ENCODE measurements at places on chromosomes 12 and 14. TPM values are rescaled to one million over a fixed set of nuclear protein-coding genes. Genes with fewer than 3 reads are reported as not detected.
A peak's percentile ranks its signal among the peaks of the same experiment; 100 is the strongest.

Gene DDX24
- 84.1 TPM for polyA plus RNA-seq

DNA sequence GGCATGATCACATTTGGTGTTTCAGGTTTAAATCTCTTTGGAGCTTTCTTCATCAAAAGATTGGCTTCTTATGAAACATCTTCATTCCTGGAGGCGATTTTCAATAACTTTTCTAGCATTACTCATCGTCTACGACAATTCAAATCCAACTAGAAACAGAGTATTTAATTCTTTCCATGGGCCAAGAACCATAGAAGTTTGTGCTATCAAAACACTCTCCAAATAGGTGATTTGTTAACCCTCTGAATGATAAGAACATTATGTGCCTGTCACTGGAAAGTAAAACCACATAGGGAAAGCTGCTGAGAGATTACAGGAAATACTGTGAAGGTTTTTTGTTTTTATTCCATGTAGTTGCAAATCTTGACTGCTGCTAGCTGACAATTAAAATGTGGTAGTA, 6.9 kb upstream of the DCN start:
- no peak for DNase-seq

- DNase-seq = no peak
These were observed 12.7 kb downstream of the CCDC197 start for GRCh38 chr14:94009767-94010166.

Gene KRT82
- polyA plus RNA-seq = not detected

Gene RBM25
- polyA plus RNA-seq = 80.1 TPM

DNA sequence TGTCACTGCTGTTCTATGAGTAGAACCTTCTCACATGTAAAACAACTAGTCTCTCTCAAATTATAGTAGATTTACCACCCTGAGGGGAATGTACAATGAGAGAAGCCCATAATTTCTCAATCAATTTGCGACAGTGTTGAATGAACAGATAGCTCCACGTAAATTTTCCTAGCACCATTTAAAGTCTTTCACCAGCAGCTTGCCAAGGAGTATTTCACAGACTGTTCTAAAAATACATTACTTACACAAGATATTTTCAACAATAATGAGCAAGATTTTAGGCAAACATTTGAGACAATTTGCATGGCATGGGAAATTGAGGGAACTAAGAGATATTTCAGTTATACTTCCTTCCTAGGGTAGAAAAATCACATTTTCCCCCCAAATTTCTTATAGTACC, 151.6 kb downstream of the KICS2 start:
- DNase-seq = no peak

GRCh38 chr12:65446901-65447300, 168.4 kb downstream of the MSRB3 start:
- DNase-seq = no peak

Gene SLC8A3
- 8.5 TPM for polyA plus RNA-seq

Gene ITGB7
- 1.2 TPM for polyA plus RNA-seq

- no peak for DNase-seq
These were observed 644 bp downstream of the NAB2 start for GRCh38 chr12:57089271-57090245.

Gene TMEM229B
- polyA plus RNA-seq = 0.39 TPM

DNA sequence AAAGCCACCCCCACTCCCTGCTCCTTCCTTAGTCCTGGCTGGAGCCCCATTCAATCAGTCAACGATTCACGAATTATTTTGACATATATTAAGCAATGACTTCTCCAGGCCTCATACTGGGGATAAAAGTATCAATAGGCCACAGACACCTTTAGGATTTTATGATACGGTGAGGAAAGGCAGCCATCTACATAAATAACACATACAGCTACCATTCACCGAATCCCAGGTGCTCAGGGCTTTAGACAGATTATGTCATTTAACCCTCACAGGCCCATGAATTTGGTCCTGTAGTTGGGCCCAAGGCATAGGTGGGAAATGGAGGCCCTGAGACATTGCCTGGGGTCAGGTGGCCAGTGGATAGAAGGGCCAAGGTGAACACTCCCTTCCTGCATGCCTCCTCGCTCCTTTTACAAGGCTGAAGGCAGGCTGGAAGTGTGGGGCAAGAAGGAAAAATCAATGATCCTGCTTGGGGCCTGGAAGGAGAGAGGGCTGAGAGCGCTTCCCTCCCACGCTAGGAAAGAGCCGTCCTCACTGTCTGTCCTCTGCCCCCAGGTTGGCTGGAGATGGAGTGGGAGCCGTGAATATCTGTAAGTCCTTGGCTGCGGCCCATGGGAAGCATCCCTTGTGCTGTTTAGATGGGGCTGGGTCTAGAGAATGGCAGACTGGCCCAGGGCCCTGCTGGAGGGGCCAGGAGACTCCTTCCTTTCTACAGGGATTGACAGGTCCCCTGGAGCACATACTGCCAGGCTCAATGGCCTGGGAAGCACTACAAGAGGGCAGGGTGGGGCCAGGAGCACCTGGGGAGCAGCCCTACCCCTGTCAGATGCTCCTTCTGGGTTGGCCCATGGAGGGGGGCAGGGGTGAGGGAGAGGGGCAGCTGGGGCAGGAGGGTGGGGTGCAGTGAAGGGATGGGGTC, 14.8 kb downstream of the KRT7 start:
- DNase-seq = no peak

DNA sequence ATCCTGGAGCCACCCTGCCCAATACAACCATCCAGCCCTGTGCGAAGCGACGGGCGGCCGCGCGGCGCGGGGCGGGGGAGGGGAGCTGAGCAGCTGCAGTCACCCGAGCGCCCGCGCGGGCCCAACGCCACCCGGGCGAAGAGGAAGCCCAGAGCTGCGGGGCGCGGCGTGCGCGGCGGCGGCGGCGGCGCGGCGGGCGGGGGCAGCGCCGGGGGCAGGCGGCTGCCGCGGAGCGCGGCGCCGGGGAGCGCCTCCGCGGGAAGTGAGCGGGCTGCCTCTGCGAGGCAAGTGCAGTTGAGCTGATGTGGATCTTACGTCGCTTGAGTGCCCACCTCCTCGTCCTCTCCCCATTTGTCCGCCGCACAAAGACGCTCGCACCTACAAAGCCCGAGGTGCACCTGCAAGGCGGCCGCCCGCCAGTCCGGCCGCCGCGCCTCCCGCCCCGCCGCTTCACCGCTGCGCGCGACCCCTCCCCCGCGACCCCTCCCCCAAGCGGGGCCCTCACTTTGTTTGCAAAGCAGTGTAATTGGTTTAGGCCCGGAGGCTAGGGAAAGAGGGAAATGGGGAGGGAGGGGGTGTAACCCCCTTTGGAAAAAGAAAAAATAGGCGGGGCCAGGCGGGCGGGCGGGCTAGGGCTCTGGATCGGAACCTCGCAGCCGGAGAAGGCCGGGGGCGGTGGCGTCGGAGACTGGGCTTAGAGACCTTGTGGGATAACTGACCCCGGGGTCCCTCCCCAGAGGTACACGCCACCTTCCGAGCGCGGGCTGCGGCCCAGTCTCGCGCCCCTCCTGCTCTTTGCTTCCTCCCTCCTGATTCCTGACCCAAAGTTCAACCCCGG, at the start of the genes FOXA1 and TTC6:
FOXA1 (minus strand) TSS at position 279 of the 838 bp plus-strand sequence; CDS start at position 2, 277 bp downstream.
TTC6 (plus strand) TSS at position 659 of the 838 bp plus-strand sequence. CDS start 26,436 bp downstream, outside the sequence.
- no peak for DNase-seq

DNA sequence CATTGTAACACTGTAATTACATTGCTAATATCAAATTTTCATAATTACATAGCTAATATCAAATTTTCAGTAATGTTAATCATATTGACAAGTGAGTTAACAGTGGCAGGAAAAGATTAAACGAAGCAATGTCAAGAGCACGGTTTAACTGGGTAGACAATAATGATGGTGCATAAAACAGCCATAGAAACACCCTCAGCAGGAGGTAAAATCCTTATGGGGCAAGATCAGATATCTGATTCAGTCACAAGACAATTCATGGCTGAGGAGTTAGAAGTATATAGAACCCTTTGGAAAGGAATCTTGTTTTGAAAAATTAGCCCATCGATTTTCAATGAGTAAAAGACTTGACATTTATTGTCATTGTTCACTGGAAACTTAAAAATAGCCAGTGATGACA, 190.6 kb downstream of the SLC2A13 start:
- no peak for DNase-seq

Gene ANKRD13A
- polyA plus RNA-seq = 43.4 TPM

Gene PPP4R4
- polyA plus RNA-seq = 0.13 TPM

GRCh38 chr14:68546839-68547238, 246.0 kb downstream of the ZFP36L1 start:
- no peak for DNase-seq

DNA sequence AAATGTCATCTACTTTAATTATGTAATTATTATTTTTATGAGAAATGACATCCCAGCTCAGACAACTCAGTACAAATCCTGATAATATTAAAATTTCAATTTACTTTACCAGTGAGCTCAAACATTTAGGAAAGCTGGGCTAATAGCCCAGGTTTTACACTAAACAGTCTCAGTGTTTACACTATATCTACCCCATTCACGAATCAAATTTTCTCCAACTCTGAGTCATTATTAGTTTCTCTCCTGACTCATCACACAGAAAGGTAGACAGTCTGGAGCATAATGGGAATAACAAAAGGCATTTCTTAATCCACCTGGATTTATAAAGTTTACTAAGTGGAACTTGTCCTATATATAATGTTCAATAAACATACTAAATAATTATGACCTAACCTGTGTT, 5.7 kb downstream of the PAWR start:
- no peak for DNase-seq

Gene RNASE7
- polyA plus RNA-seq = 0.09 TPM

DNA sequence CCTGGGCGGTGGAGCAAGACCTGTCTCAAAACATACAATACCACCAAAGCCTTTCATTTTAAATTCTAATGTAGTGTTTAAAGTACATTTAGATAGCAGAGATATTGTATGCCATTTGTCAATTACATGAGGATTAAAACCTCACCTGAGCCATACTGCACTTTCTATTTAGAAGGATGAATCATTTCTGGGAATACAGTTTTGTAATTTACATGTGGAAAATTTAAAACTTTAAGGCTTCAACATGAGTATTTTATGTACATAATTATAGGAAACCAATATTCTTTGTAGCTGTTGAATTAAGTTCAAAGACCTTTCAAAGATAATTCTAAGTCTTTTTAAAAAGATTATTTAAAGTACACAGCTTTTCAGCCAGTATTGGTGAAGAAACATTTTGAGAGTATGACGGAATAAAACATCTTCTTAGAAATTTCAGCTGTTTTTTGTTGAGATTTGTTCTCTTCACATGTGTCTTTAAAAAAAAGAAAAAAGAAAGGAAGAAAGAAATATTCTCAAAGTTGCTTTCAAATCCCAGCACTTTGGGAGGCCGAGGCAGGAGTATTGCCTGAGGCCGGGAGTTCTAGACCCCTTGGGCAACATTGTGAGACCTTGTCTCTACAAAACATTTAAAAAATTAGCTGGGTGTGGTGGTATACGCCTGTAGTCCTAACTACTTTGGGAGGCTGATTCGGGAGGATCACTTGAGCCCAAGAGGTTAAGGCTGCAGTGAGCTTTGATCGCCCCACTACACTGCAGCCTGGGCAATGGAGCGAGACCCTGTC, 34.5 kb upstream of the CCT2 start:
- no peak for DNase-seq

Gene BMP4
- polyA plus RNA-seq = 14.9 TPM

GRCh38 chr14:57847096-57847495, 18.8 kb downstream of the SLC35F4 start:
- no peak for DNase-seq

DNA sequence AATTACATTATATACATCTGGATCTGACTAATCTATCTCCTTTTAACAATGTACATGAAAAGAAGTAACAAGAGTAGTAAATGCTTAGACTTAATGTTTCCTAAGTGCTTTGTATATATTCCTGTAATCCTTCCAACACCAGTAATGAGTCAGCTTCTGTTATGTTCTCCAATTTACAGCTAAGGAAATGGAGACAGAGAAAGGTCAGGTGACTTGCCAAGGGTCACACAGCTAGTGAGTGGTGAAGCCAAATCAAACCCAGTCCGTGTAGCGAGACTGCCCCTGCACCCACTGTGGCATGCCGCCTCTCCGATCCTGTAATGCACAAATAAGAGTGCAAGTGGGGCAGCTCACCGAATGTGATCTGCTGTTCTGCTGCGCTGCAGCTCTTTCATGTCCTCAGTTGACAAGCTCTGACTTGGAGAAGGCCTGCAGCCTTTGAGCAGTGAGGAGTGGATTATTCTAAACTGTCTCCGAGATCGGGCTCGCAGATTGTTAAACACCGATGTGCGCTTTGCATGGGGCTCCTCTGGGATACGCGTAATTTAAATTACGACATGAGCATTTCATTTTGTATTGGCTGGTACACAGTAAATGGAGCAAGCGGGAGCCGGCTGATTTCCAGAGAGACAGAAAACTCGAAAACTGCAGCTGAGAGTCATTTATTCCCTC, 65.1 kb upstream of the KTN1 start:
- DNase-seq = peak; percentile 26

DNA sequence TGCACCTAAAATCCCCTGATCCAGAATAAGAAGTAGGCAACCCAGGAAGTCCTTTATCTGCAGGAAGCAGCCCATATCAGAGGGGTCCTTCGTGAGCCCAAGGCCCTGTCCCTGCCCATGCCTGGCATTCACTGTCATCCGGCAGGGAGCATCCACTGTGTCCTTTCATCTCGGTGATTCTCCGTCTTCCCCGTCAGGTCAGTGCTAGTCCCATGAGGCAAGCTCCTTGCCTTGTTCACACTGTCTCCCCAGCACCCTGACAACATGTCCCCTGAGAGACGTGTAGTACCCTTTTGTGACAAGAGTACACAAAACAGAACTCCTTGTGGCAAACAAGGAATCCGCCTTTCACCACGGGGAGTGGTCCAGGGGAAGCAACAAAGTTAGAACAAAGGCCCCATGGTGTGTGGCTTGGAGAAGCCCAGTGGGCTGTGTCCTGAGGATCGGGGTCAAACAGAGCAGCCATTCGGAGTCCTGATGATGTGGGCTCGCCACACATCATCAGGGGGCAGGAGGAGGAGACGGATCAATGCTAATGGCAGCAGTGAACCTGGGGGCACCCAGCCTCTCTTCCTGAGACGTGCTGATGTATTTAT, 112.1 kb downstream of the DICER1 start:
- DNase-seq = no peak

Gene RNASE3
- polyA plus RNA-seq = 0.28 TPM

DNA sequence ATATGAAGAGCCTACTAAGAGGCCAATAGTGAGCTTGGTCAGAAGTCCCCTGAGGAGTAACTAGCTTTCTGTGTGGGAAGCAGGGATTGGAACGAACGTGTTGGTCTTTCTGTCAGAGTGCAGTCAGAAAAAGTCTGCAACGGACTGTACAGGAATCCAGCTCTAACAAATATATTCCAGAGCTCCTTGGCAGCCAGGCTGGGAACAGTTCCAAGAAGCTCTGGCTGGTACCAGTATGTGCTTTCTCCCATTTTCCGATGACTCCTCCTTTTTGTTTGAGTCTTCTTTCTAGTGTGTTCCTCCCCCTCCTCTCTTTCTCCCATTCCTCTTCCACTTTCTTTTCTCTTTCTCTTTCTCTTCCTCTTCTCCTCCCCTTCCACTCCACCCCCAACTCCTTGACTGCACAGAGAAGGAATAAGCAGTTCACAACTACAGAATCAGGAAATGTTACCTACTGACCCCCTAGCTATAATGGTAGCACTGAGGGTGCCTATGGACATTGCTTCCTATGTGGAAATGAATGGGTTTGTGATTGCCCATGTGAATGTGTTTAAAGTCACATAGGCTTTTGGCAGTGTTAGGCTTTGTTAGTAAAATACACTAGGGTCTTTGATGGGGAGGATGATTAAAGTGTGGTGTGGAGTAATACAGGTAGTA, 59.9 kb downstream of the TTLL5 start:
- DNase-seq = no peak

GRCh38 chr14:55718551-55718950, 138.5 kb downstream of the KTN1 start:
- no peak for DNase-seq
